ENCODE measurements at places on chromosomes 1 and 21.

GRCh38 chr1:18384059-18384458 is 96.7 kb upstream of the KLHDC7A start:
- no peak for DNase-seq

DNA sequence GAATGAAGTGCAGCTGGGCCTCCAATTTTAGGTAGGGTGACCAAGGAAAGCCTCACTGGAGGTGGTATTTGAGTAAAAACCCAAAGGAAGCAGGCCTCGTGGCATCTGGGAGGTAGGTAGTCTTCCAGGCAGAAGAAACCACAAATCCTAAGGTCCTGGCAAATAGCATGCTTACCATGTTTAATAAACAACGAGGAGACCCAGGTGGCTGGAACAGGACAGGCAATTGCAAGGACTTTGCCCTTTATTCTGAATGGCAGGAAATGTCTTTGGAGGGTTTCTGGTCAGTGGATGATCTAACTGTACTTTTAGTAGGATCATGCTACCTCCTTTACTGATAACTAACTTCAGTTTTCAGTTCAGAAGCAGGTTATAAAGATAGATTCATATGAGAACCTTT is 52.2 kb downstream of the EPB41 start:
- DNase-seq = no peak

DNA sequence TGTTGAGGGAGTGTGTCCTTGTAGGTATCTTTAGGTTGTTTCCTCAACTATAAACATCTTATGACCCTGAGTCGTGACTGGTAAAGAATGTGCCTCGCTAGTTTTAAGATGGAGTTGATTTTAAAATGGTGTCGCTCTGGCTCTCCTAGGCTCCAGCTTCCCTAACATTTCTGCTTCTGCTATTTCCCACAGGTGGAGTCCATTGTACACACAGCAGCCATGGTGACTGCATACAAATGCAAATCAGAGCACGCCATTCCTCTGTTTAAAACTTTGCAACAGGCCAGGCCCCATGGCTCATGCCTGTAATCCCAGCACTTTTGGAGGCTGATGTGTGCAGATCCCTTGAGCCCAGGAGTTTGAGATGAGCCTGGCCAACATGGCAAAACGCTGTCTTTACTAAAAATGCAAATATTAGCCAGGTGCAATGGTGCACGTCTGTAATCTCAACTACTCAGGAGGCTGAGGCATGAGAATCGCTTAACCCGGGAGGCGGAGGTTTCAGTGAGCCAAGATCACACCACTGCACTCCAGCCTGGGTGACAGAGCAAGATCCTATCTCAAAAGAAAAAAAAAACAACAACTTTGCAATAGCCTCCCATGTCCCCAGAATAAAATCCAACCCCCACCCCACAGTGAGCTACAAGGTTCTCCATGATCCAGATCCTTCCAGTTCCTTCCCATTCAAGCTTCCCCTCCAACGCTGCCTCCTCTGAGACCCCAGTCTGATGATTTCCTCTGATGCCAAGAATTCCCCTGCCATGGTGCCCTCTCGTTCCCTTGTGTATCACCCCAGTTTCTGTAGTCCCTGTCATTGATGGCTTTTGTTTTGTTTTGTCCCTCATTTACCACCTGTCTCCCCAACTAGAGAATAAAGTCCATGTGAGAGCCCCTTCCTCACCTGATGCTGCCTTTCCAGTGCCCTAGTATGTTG is 36.9 kb upstream of the KLHDC7A start:
- DNase-seq = no peak

GRCh38 chr21:28174701-28175100 is 818.0 kb downstream of the LTN1 start:
- DNase-seq = no peak

DNA sequence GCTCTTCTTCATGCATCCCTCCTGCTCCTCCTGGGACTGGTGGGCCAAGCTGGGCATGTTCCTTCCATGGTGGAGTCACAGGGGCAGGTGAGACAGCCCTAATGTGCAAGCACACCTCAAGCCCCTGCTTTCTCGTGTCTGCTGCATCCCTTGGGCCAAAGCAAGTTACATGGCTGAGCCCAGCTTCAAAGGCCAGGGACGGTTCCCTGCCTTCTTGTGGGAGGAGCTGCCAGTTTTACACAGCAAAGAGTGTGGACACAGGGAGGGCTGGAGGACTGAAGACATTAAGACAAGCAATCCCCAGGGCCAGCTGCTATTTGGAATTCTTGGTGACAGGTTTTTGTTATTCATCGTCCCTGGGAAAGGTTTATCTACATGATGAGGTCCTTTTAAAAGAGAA is 175.2 kb upstream of the CACNA1E start:
- DNase-seq = no peak

- no peak for DNase-seq
These were observed 32.2 kb downstream of the C8B start for GRCh38 chr1:56933606-56934005.

DNA sequence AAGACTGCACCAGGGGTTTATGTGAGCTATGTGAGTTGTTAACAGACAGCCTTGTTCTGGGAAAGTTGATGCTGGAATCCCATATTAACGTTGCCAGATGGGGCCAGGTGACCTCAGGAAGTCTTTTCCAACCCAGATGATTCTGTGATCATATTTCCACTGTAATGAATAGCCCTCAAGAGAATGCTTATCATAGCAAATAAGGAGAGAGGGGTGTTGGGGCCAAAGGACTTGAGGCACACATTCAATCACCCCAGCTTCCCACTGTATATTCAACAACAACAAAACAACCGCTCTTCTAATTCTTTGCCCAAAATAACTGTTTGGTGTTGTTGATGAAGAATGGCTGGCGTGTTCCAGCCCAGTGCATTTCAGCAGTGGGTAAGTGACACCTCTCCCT is 14.1 kb downstream of the ZNF697 start:
- DNase-seq = no peak
